ENCODE measurements at places on chromosomes 3 and 15.

DNA sequence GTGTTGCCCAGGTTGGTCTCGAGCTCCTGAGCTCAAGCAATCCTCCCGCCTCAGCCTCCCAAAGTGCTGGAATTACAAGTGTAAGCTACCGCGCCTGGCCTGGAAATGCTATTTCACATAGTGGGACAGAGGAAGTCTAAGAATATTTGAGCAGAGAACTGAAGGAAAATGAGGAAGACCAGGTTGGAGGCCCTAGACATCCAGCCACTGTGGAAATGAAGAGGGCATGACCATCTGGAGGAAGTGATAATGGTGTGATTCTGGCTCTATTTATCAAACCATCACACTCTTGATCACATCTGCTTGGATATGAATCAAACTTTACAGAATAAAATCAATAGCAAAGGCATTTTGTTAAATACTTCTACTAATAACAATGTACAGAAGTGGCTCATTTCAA lies 65.9 kb upstream of the ARHGEF3 start:
- no peak for DNase-seq

DNA sequence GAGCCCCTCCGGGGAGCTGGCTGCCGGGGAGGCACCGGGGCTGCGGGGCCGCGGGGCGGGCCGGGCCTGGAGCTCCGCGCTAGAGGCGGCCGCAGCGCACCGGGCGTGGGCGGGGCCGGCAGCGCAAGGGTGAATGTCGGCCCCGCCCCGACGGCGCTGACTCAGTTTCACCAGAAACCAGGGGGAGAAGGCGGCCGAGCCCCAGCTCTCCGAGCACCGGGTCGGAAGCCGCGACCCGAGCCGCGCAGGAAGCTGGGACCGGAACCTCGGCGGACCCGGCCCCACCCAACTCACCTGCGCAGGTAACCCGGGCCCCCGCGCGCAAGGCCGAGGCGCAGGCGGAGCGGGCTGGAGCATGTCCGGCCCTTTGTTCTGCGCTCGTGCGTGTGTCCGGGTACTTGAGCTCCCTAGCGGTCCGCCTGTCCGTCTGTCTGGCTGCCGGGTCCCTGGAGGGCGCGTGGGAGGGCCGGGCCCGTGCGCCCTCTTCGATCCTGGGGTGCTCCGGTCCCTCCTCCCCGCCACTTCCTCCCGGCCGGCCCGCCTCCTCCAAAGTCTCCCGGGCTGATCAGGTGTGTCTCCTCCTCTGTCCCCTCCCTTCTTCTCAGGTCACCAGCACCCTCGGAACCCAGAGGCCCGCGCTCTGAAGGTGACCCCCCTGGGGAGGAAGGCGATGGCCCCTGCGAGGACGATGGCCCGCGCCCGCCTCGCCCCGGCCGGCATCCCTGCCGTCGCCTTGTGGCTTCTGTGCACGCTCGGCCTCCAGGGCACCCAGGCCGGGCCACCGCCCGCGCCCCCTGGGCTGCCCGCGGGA lies at the start of gene SPINT1:
Gene SPINT1, plus strand, starts transcription at position 164 of the 811 bp plus-strand sequence. Its CDS starts 507 bp downstream, at position 671.
- DNase-seq, result peak; percentile 40

GRCh38 chr3:111194048-111194447 lies 122.4 kb downstream of the NECTIN3 start:
- DNase-seq, result no peak

DNA sequence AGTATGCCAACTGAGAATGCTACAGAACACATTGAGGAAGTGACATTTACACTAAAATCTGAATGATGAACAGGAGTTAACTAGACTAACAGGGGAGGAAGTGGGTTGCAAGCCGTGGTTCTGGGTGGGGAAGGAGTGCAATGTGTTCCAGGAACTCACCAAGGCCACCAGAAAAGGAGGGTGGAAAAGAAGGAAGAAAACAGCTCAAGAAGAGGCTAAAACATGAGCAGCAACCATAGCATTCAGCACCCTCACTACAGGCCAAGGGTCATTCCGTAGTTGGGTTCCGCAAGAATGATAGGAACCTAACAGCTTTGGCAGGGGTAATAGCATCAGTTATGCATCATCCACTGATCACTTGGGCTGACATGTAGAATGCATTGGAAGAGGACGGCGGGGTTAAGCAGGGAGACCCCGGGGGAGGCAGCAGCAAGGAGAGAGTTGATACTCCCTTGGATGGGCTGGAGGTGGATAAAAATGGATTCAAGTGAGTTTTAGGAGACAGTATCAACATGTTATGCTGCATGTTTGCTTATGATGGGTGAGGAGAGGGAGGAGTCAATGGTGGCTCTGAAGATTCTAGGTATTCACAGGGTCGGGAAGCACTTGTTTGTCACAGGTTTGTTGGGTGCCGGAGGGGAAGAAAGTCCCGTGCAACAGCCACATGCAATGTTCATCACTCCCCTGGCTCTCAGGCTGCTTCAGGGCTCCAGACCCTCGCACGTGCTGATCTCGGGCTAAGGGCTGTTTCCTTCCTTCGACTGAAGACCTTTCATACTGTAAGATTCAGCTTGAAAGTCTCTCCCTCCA lies 53.2 kb downstream of the LIPC start:
- DNase-seq, result peak; percentile 46

GRCh38 chr3:53238051-53238850 lies 17.6 kb downstream of the TKT start:
- no peak for DNase-seq

GRCh38 chr3:111603679-111604078 lies 8.5 kb upstream of the ZBED2 start:
- no peak for DNase-seq

GRCh38 chr3:58792921-58793451 lies 126.4 kb upstream of the FAM3D start:
- DNase-seq, result no peak

DNA sequence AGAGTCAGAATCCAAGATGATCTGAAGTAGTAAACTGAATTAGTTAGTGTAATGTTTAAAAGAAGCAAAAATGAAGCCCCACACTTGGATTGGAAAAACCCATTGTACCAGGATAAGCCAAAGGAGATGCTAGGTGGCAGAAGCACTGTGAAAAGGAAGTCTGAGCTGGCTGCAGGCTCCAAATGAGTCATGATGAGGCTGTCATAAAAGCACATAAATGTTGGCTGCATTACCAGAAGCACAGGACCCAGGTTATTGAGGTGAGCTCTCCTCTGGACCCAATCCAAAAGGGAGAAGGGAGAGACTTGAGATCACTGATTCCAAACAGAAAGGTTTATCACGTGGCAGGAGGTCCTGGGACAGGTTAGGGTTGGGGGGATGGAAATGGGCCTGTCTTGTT lies 3.2 kb upstream of the ACAN start:
- no peak for DNase-seq

DNA sequence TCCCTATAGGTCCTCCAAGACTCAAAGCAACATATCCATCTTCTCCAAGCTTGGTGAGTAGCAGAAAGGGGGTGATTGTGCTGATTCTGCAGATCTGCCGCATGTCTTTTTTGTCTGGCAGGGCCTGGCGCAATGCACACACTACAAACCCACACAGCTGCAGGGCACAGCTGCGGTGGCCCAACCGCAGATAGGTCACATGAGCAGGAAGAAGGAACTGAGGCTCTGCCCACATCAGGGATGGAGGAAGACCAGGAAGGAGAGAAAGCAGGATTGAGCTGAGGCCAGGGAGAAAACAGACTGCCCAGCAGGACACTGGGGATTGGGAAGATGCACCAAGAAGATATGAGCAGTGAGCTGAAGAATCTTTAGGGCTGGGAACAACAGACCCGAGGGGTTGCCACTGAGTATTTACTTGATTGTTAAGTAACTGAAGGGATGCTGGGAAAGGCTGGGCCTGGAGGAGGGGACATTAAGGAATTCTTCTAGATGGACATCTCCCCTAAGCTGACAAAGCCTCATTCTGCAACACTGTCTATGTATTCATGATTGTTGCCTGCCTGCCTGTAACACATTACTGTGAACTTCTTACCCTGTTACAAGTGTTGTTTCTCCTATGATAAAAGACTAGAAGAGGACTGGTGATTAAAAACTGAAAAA lies 126.7 kb downstream of the MYLK start:
- peak; percentile 60 for DNase-seq

DNA sequence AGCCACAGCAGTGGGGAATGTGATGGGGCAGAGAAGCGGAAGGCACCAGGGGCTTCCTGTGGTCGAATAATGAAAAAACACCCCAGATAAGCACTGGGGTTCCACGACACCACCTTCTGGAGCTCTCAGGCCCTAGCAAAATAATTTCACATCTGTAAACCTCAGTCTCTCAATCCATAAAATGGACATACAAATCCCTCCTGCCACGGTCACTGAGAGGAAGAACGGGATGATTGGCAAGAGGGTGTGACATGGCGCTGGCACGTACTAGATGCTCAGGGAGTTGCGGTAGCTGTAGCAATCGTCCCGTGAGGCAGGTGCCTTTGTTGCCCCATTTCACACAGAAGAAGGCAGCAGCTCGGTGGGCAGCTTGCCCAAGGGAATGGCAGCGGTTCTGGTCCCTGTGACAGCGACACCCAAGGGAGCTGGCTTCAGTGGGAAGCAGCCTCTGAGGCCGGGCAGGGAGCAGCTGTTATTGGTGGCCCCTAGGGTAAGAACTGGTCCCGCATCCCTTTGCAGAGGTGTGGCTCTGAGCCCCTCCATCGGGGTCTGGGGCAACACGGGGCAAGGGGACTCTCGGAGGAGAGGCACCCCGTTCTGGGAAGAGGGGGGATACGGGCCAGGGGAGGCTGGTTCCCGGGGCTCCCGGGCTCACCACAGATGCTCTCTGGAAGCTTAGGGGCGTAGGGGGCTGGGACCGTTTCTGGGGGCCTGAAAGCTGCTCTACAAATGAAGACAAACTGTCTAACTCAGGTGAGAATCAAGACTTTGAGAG lies 114.0 kb upstream of the ALDH1A3 start:
- DNase-seq, result no peak

DNA sequence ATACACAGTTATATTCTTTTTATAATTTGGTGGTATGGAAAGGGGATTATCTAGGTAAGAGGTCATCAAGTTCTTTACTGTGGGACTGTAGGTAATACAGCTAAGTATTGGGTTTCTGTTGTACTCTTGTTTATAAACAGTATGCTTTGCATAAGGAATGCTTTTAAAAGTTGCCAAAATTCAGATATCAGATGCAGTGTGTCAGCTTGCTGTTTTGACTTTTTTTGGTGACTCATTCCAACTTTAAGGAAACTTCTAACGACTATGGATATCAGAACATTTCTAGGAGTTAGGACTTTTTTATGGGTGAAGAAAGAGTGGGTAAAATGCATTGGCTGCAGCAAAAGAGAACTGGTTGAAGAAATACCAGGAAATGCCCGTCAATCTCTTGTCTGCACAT lies 2.8 kb downstream of the SCAANT1 start:
- DNase-seq, result no peak

GRCh38 chr15:64653757-64654156 lies 121.6 kb downstream of the RBPMS2 start:
- DNase-seq, result no peak

GRCh38 chr3:42640771-42641370 lies 12.6 kb upstream of the ZBTB47 start:
- no peak for DNase-seq

- DNase-seq, result no peak
These were observed 112.3 kb upstream of the HES1 start for GRCh38 chr3:194023501-194024280.

DNA sequence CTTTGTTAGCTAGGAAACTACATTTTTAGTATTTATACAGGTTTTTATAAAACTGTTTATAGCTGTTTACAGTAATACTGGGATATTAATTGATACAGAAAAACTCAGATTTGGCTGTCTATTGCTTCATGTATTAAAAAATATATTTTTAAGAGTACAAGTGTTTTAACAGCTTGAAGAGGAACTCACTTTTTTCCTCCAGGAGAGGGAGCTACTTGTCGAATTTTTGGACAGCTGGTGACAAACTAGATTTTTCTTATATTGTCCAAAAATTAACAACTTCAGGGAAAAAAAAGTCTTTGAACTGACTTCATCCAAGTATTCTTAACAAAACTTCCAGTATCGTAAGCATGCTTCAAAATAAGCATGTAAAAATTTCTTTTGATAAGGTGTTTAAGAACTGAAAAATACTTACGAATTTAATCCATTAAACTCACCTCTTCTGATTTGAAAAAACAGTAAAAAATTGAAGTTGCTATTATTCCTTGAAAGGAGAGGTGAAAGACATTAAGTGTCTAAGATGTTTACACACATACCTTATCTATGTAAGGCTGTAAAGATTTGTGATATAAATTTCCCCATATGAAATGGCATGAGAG lies 4.0 kb downstream of the DIPK2A start:
- DNase-seq, result peak; percentile 72

DNA sequence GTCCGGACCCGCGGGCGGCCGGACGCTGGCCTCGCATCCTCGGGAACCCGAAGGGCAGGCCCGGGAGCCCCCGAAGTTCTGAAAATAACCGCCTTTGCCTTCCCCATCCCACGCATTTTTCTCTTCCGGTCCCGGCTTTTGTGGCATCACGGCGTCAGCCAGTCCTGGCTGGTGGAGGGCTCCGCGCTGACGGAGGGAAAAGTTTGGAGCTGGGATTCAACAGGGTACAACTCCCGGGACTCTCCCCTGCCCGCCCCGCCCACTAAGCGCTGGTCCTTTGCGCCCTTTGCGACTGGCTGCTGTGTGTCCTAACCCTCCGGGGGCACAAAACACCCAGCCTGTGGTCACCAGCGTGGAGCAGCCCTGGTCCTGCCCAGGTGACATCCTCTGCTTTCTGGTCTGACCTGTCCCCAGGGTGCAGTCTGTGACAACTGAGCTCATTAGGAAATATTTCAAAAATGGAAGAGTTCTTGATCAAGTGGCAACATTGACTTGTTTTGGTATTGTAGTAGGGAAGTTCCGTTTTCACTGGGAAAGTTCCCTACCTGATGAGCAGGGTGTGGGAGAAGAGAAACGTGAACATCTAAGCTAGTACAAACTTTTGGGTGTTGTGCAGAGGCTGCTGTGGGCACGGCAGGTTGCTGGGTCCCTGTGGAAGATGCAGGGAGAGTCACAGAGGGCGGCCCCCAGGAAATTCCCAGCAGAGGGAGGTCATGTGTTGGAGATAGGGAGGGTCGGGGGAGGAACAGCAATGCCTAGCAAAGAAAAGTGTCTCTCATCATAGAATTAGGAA lies 775 bp downstream of the ARNT2 start:
- peak; percentile 9 for DNase-seq

- DNase-seq, result no peak
These were observed 13.3 kb upstream of the CCR1 start for GRCh38 chr3:46221391-46221790.

DNA sequence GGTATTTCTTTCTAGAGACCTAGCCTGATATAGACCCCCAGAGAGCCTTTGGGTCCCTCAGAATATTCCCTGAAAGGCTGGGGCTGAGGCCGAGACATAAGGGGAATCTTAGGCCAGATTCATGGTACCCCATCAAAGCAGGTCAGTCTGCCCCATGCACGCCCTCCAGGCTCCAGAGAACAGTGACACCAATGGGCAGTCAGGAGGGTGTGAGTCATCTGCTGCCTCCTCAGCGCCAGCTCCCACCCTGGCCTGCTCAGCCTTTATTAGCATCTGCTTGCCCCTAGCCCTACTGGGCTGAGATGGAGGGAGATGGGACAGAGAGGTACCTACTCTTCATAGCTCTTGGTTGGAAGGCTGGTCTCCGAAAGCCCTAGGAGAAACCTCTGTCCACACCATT lies 14.3 kb upstream of the CAMKV start:
- DNase-seq, result no peak

- no peak for DNase-seq
These were observed 48.5 kb upstream of the RASGRP1 start for GRCh38 chr15:38613085-38613484.

Measured in inflammatory macrophage treated with lipopolysaccharide for 1 hour (primary cell).